ENCODE measurements at places on chromosomes 1 and 21. TPM values are rescaled to one million over a fixed set of nuclear protein-coding genes. Genes with fewer than 3 reads are reported as not detected.

OLFM3 gene
- total RNA-seq, result 11.1 TPM

RHCE gene
- total RNA-seq, result 1.8 TPM

TP73 gene
- 3.0 TPM for total RNA-seq

KAZN gene
- 17.8 TPM for total RNA-seq

C1orf116 gene
- 0.11 TPM for total RNA-seq

FAM131C gene
- total RNA-seq, result 2.8 TPM

TNFRSF8 gene
- total RNA-seq, result 0.11 TPM

KIF26B gene
- total RNA-seq, result 15.1 TPM

SH2D5 gene
- total RNA-seq, result 4.0 TPM

LIN28A gene
- not detected for total RNA-seq

SETD4 gene
- total RNA-seq, result 23.0 TPM

ZNF695 gene
- total RNA-seq, result 2.6 TPM

NUP210L gene
- total RNA-seq, result 0.11 TPM

SEC16B gene
- 3.9 TPM for total RNA-seq

DSCAM gene
- total RNA-seq, result 8.2 TPM

VWA5B1 gene
- total RNA-seq, result 10.4 TPM

WNT9A gene
- 1.9 TPM for total RNA-seq

HHAT gene
- total RNA-seq, result 7.1 TPM

RIIAD1 gene
- total RNA-seq, result 5.2 TPM

TMEM125 gene
- 7.5 TPM for total RNA-seq

CD34 gene
- 10.5 TPM for total RNA-seq

SDHC gene
- total RNA-seq, result 36.8 TPM

ADCY10 gene
- total RNA-seq, result 0.33 TPM

TCP10L gene
- 2.1 TPM for total RNA-seq

CCDC27 gene
- total RNA-seq, result not detected

S100A12 gene
- 87.6 TPM for total RNA-seq

GRIK1 gene
- 12.0 TPM for total RNA-seq

DDR2 gene
- 96.3 TPM for total RNA-seq

AIRE gene
- total RNA-seq, result 0.10 TPM

NUF2 gene
- 13.1 TPM for total RNA-seq

SLC19A2 gene
- total RNA-seq, result 9.5 TPM

TDRD5 gene
- total RNA-seq, result 3.9 TPM

TBX15 gene
- 5.5 TPM for total RNA-seq

FAM20B gene
- 59.0 TPM for total RNA-seq

PROX1 gene
- total RNA-seq, result 4.3 TPM

AMY1A gene
- total RNA-seq, result not detected

CRTC2 gene
- total RNA-seq, result 5.8 TPM

TRIM58 gene
- total RNA-seq, result 13.9 TPM

LEFTY1 gene
- total RNA-seq, result 0.79 TPM

KRTAP10-12 gene
- not detected for total RNA-seq

OR10Z1 gene
- total RNA-seq, result not detected

FAM163A gene
- total RNA-seq, result 0.55 TPM

TOMM20 gene
- 164 TPM for total RNA-seq

C1QC gene
- 39.7 TPM for total RNA-seq

CRYAA gene
- not detected for total RNA-seq

SLC6A17 gene
- total RNA-seq, result 10.4 TPM

AMY2A gene
- not detected for total RNA-seq

CELA2A gene
- not detected for total RNA-seq

CPLANE2 gene
- 12.1 TPM for total RNA-seq

TAS1R1 gene
- 0.40 TPM for total RNA-seq

GPR37L1 gene
- 7.5 TPM for total RNA-seq

LCE1D gene
- not detected for total RNA-seq
